ENCODE measurements at places on chromosomes 2 and 18.
A peak's percentile ranks its signal among the peaks of the same experiment; 100 is the strongest.

- DNase-seq, result peak; percentile 46
Measured at GRCh38 chr18:35478520-35479435, 19.0 kb downstream of the INO80C start.

- no peak for DNase-seq
Measured at GRCh38 chr18:74758995-74759394, 161.3 kb downstream of the ZNF407 start.

DNA sequence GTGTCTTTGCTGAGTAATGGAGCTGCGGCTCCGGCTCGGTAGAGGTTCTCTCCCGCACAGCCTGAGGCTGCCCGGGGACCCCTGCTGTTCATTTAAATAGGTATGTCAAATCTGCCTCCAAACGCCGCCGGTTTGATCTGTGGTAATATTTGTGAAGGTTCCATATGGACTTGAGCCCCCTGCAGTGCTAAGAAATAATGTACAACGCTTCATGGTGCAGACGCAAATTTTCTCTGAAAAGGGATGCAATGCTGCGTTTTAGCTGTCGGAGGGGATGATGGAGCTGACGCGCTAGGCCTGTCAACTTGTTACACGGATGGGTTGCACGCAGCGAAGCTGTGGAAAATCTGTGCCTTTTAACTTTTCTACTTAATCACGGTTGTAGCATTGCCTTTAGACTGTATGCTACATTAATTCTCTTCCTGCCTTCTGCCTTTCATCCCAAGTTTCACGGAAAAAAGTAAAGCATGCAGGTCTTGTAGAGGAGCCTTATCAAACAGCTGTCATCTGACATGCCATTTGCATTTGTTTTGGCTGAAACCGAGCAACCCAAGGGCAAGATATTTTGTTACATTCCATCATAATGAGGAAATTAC lies 43.2 kb downstream of the MRPS9 start:
- no peak for DNase-seq

DNA sequence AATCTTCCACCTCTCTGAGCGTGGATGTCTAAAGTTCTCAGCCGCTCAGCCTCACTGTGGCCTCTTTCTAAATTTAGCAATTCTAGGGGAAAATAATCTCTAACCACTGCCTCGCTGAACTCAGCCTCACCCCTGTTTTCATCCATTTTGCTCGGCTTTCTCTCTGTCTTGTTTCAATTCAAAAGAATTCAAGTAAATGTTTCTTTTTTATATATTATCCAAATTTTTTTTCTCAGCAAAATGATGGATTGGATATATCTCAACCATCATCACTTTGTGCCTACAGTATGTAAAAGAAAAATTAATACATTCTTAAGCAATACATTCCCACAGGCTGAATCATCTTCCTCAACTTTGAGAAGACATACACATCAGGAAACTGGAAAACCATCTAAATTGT lies 24.0 kb upstream of the GALNT5 start:
- DNase-seq, result no peak

DNA sequence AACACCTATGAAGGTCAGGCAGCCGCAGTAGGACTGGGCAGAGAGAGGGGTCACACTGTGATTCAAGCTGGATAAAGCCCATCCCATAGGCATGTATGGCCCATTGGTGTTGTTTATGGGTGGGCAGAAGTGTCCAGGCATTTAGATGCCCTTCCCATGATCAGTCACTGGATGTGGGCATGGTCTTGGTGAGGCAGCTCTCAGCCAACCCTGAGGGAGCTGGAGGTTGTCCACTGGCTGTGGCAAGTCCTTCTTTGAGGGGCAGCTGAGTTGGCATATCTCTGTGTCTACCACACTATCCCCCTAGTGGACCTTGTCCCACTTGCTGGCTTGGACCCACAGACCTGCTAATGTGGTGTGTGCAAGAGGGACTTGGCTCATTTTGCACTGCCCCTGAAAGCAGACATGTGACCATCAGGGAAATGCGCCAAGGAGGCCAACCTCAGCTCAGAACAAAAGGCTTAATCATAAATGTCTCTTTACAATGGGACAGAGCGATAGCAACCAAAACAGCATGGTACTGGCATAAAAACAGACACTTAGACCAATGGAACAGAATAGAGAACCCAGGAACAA lies 82.0 kb downstream of the TMEM17 start:
- DNase-seq, result no peak

GRCh38 chr2:24410976-24411375 lies 50.6 kb upstream of the ITSN2 start:
- DNase-seq, result no peak

DNA sequence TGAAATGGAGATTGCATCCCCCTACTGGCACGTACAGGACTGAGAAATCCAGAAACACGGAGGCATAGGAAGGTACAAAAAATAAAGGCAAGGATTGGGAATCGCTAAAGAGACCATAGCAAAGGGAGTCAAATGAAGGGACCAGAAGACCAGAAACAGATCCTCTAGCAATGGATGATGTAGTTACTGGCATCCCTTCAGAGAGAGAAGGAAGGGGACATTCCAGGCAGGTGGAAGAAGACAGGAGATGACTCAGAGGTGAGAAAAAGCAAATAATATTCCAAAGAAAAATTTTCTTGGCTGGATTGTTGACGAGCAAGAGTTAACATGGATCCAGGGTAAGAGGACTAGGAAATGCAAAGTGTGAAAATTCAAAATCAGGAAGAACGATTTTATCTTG lies 78.4 kb upstream of the FZD7 start:
- no peak for DNase-seq

DNA sequence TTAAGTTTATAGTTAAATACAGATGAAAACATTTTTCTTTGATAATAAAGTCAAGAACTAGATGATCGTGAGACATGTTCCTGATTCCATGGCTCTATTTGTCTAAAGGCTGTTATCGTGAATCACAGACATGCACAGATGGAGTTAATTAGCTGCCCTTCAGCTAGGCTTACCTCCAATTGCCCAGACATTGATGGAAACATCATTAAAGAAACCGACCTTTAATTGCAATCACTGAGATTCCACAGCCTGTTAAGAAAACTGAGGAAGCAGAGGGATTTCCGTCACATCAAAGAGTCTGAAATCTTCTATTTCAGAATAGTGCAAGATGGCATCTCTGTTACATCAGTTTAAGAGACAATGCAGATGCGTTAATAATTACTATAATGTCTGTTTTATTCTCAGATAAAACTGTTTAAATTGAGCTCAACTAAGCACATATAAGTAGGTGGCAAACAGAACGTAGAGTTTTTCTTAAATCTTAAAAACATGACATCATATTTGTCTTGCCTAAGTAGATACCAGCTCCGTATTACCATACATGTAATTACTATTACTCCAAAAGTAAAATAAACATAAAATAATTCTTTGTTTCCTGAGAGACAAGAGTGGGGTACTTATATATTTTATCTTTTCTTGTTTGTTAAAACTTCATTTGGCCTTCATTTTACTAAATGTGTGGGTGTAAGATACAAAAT lies 23.9 kb upstream of the CRACDL start:
- DNase-seq, result no peak

- no peak for DNase-seq
Measured at GRCh38 chr2:64369706-64370105, 84.3 kb upstream of the LGALSL start.

GRCh38 chr18:23069481-23069880 lies 65.8 kb upstream of the CABLES1 start:
- DNase-seq, result no peak

GRCh38 chr2:100592226-100592625 lies 29.4 kb downstream of the PDCL3 start:
- no peak for DNase-seq

GRCh38 chr18:59767732-59768131 lies 70.5 kb upstream of the CCBE1 start:
- no peak for DNase-seq

- DNase-seq, result no peak
Measured at GRCh38 chr2:44793322-44793870, 148.1 kb upstream of the SIX3 start.

- DNase-seq, result no peak
Measured at GRCh38 chr2:147689220-147689909, 155.5 kb upstream of the ACVR2A start.

- peak; percentile 11 for DNase-seq
Measured at GRCh38 chr2:206084439-206084869, 1.5 kb downstream of the INO80D start.

- DNase-seq, result no peak
Measured at GRCh38 chr2:54508541-54508940, 52.4 kb downstream of the SPTBN1 start.

GRCh38 chr2:199278099-199278498 lies 179.6 kb downstream of the SATB2 start:
- DNase-seq, result no peak

DNA sequence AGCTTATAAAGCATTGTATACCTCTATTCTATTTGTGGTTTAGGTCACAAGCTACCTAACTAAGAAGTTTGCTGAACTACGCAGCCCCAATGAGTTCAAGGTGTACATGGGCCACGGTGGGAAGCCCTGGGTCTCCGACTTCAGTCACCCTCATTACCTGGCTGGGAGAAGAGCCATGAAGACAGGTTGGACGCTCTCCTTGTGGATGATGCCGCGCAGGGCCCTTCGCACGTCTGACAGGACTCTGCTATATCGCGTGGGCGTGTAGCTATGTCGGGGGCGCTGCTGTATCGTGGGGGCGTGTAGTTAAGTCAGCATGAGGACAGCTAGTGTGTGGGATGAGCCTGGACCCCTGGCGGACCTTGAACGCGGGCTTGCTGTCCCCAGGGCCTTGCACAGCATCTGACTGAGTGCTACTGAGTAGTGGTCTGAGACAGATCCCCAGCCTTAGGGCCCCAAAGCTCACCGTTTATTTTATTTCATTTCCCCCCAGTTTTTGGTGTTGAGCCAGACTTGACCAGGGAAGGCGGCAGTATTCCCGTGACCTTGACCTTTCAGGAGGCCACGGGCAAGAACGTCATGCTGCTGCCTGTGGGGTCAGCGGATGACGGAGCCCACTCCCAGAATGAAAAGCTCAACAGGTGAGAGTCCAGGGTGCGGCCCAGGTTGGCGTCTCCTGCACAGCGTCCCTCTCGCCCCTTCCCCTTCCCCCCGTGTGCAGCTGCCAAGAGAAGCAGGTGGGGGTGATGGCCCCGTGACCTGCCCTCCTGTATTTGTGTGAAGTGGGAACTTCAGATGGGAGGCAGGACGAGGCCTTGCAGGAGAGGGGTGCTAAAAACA lies 15.6 kb upstream of the CNDP1 start:
- DNase-seq, result no peak

DNA sequence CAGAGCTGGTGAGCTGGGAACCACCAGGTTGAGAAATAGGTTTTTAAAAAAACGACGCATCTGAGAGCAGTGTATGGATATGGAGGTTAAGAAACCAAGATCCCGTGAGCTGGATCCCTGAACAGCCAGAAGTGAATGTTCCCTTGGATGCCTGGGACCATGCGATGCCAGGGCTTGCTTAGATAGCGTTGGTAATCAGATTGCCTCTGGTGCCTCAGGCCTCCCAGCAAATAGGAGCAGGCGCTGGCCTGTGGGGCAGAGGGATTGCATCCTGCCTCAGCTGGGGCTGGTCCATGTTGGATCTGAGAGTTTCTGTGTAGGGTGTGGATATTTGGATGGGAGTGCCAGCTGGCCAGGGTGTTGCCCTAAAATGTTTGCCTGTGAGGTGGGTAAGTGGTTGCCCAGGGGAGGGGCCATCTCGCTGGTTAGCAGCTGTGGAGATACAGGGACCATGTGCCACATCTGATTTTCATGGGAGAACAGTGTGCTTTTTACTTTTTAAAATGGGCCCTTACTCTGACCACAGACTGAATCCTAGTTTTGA lies 80.8 kb upstream of the MCFD2 start:
- no peak for DNase-seq

GRCh38 chr18:36493349-36494159 lies 196.0 kb downstream of the FHOD3 start:
- no peak for DNase-seq

GRCh38 chr18:9941103-9941502 lies 27.3 kb downstream of the VAPA start:
- DNase-seq, result no peak

- DNase-seq, result no peak
Measured at GRCh38 chr2:62474176-62474575, 31.8 kb downstream of the TMEM17 start.

GRCh38 chr2:47311764-47312490 lies 91.0 kb upstream of the MSH2 start:
- no peak for DNase-seq

- DNase-seq, result no peak
Measured at GRCh38 chr2:150626934-150627411, 139.5 kb upstream of the RND3 start.

- DNase-seq, result no peak
Measured at GRCh38 chr2:72924353-72925240, 7.3 kb downstream of the EMX1 start.

GRCh38 chr2:62143696-62144095 lies 52.2 kb upstream of the B3GNT2 start:
- no peak for DNase-seq

DNA sequence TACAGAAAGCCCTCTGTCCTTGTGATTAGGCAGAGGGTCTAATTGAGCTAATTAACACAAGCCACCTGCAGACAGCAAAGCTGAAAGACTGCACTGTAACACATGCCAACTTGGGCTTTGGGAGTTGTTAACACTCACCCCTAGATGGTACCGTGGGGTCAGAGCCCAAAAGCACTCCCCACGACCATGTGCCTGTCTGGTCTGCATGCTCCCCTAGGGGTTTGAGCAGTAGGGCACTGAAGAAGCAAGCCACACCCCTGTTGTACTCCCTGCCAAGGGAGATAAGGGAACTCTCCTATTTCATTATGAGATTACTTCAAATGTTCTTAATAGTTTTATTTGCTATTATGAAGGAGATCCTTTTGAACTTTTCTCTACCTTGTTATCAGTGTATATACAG lies 560.1 kb upstream of the FSHR start:
- DNase-seq, result no peak

DNA sequence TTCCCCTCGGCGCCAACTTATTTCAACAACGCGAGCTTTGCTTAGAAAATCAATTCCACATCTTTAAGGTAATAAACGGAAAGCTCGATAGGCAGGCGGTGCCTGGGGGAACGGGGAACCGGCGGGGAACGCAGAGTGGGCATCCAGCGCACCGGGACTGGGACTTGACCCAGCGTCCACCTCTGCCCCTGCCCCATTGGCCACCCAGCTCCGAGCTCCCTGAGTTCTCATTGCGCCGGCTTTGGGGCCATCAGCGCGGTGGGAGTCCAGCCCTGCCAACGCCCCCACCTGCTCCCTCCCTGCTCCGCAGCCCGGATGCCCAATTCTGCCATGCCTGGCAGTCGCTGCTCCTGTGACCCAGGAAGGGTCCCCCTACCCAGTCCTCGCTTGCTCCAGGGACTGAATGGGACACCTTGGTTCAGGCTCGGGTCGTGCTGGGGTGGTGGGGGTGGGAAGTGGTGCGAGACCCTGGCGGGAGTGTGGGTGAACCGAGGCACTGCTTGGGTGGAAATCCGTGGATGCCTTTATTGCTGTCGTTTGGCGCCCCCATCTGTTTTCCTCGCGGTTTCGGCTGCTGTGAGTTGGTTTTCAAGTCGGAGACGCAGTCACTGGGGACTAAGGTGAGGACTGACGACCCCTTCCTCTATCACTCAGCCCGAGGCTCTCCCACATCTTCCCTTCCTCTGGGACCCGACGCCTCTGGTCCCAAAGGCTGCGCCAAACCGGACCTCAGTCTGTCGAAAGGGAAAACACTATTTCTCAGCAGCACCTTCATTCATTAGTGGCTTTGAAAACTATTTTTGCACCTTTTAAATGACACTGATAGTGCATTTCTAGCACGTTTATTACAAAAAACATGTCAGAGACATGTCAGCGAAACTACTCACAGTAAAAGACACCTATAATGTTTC lies 2.4 kb upstream of the EVX2 start:
- DNase-seq, result no peak

- no peak for DNase-seq
Measured at GRCh38 chr2:54627973-54628372, 95.5 kb upstream of the EML6 start.

- no peak for DNase-seq
Measured at GRCh38 chr2:49686291-49686690, 532.0 kb upstream of the FSHR start.
